ENCODE measurements at places on chromosomes 1 and 21. TPM values are rescaled to one million over a fixed set of nuclear protein-coding genes. Genes with fewer than 3 reads are reported as not detected.

Gene ADAMTSL4
- total RNA-seq = 3.4 TPM

Gene CASQ1
- total RNA-seq = not detected

Gene KDM1A
- 74.9 TPM for total RNA-seq

Gene TOE1
- total RNA-seq = 14.3 TPM

Gene PRR9
- not detected for total RNA-seq

Gene ANKRD35
- total RNA-seq = not detected

Gene NOTCH2NLA
- 15.1 TPM for total RNA-seq

Gene SPATA6
- total RNA-seq = 0.82 TPM

Gene FCN3
- not detected for total RNA-seq
